Stimulated activated CD8-positive, alpha-beta memory T cell treated with anti-CD3 and anti-CD28 coated beads, Interleukin-7, amount 100 ng/mL, for 48 hours (primary cell): ENCODE measurements at places on chromosomes 4 and X.

- DNase-seq: no peak
Measured at GRCh38 chr4:186810613-186811150, 87.0 kb upstream of the FAT1 start.

- no peak for DNase-seq
Measured at GRCh38 chrX:65241059-65241721, 264.9 kb upstream of the ZC4H2 start.

DNA sequence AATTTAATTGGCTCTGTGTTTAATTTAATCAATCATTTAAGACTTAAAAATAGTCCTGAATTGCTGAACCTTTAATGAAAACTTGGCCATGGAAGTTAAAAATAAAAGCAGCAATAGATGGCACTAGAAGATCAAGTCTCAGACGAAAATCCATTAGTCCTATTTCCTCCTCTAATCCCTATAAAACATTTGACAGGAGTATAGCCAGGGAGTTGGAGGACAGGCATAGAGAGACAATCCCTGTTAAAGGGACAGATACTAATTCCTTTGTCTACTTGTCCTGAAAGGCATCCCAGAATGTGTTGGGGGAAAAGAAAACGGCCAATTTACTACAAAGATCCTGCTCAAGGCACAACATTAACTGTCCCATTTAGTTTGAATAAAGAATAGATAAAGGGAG is 276.3 kb upstream of the TACR3 start:
- DNase-seq: no peak

- DNase-seq: no peak
Measured at GRCh38 chr4:10460313-10461047, 3.3 kb upstream of the ZNF518B start.

DNA sequence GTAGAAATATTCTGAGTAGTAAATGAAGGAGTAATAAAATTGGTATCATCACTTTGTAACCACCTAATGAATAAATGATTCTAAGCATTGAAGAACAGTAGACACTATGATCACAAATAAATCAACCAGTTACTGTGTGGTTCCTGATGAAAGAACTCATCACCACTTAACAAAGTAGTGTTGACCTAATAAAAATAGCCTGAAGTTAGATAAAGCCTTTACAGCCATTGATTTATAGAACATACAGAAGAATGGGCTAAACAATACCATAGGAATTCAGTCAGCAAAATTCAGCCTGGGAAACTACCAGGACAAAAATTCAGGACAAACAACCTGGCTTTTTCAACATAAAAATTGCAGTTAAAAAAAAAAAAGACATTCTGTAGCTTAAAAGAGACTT is 9.0 kb downstream of the SLC30A9 start:
- DNase-seq: no peak

GRCh38 chrX:42098900-42099299 is 175.5 kb upstream of the CASK start:
- DNase-seq: no peak

DNA sequence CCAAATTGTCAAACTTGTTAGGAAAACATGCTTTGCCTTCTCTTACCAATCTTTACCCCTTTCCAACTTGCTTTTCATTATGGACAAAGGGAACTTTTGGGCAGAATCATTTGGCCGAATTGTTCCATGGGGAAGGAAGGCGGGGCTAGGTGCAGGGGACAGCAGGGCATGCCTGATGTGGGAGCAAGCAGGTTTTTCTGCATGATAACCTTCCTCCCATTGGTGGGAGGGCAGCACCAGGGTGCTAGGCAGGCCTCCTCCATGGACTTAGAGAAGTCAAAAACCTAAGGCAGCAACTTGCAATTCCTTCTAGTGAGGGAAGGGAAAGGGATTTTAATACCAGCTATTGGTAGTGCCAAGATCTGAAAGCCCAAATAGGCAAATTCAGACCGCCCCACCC is 260.5 kb downstream of the MAPK10 start:
- no peak for DNase-seq

GRCh38 chr4:168629566-168629965 is 132.7 kb downstream of the PALLD start:
- DNase-seq: no peak

- DNase-seq: no peak
Measured at GRCh38 chr4:176874721-176875445, 82.2 kb upstream of the VEGFC start.

DNA sequence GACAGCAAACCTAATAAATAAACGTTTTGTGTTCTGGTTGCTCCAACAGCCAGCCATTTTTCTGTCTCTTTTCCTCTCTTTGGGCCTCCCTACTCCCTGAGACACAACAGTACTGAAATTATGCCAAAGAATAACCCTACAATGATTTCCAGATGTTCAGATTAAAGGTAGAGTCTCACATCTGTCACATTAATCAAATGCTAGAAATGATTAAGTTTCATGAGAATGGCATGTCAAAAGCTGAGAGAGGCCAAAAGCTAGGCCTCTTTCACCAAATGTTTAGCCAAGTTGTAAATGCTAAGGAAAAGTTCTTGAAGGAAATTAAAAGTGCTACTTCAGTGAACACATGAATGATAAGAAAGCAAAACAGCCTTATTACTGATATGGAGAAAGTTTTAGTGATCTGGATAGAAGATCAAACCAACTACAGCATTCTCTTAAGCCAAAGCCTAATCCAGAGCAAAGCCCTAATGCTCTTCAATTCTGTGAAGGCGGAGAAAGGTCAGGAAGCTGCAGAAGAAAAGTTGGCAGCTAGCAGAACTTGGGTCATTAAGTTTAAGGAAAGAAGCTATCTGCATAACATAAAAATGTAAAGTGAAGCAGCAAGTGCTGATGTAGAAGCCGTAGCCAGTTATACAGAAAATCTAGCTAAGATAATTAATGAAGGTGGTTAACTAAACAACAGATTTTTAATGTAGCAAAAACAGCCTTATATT is 182.1 kb upstream of the NUDT6 start:
- DNase-seq: no peak

- no peak for DNase-seq
Measured at GRCh38 chr4:186851291-186852072, 127.8 kb upstream of the FAT1 start.

GRCh38 chrX:17412692-17413091 is 37.7 kb downstream of the NHS start:
- no peak for DNase-seq

GRCh38 chrX:153583433-153583832 is 15.5 kb downstream of the CCNQ start:
- DNase-seq: no peak
